ENCODE measurements at places on chromosomes 12 and 14.
A peak's percentile ranks its signal among the peaks of the same experiment; 100 is the strongest.

- DNase-seq: no peak
Observed at GRCh38 chr14:98259881-98260280, 1012.1 kb downstream of the BCL11B start.

- DNase-seq: no peak
Observed at GRCh38 chr12:86837246-86837645, 581.1 kb upstream of the MGAT4C start.

DNA sequence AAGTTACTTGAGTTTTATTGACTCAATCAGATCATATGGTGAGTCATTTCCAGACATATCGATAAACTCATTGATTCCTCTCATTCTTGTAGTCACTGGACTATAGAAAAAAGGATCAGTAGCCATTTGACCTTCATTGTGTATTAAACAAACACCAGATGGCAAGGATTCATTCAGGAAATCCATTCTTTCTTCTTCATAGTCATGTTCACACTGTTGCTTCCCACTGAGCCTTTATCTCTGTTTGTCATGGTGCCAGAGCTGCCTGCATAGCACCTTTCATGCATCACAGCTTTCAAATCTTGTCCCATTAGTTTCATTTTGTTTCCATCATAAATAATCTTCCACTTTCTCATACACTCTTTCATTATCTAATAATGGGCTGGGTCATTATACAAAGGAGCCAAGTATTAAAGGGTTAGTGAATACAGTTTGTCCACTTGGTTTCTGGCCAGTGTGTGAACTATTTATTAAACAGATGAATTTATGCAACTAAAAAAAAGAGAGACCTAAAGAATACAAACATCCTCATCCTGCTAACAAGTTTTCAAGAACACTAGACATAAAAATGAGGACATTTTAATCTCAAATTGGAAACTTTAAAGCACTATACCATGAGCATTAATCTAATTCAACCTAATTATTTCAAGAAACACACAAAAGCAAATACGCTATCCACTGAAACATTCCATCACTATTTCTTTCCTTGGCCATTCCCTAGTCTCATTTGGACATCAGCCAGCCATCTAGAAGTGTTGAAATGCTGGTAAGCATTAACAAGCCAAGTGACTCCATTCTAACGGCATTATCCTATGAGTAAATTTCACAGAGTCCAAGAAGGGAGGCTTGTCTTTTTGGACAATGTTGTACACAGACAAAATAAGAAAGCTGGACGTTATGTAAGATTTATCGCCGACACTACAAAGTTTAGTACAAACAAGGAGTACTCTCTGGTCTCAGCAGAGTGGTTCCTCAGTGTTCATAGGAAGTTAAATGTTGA, 476.5 kb downstream of the FOXG1 start:
- peak; percentile 83 for DNase-seq

DNA sequence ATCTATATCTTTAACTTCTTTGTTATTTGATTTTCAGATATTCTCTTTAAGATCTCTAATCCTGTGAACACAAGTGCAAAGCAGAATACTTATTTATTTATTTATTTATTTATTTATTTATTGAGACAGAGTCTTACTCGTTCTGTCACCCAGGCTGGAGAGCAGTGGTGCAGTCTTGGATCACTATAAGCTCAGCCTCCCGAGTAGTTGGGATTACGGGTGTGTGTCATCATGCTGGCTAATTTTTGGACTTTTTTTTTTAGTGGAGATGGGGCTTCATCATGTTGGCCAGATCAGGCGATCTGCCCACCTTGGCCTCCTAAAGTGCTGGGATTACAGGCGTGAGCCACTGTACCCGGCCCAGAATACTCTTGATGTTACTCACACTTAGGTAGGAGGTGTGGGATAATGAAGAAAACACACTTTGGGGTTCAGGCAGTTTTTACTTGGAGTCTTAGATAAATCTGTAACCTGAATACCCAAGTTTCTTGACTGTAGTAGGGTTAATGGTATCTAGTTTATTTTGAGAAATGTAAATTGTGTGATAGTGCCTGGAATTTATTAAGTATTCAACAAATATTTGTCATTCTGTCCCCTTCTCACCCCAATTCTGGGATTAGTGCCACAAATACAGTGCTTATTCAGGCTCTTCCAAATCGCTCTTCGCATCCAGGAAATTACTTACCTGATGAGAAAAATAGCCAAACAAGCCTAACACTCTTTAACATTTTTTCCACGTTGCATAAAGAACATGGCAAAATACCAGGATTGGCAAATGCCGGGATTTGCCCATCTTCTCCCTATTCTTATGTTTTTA, 33.0 kb downstream of the METAP2 start:
- peak; percentile 7 for DNase-seq

DNA sequence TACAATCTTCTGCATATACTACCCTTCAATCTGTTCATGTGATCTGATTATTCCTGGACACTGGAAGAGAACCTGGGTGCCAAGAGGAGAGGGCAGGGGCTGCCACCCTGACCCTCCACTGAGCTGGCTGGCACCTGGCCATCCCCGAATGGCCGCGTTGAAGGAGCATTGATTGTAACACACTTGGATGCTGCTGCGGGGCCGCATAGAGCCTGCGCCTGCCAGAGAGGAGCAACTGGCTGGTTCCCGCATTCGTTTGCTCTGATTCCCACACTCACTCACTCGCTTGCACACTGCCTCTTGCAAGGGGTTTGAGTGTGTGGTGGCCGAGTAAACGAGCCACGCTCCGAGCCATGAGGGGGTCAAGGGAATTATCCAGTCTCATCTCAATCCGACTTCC, 32.4 kb downstream of the PSEN1 start:
- DNase-seq: no peak

- peak; percentile 5 for DNase-seq
Observed at GRCh38 chr14:36845356-36846012, 183.8 kb downstream of the PAX9 start.

GRCh38 chr12:63382930-63383329, 231.9 kb upstream of the AVPR1A start:
- DNase-seq: no peak

- DNase-seq: no peak
Observed at GRCh38 chr14:33809396-33809981, 141.4 kb downstream of the EGLN3 start.

- DNase-seq: peak; percentile 61
Observed at GRCh38 chr14:105491366-105491973, 424 bp downstream of the TEDC1 start.

- DNase-seq: no peak
Observed at GRCh38 chr12:123764109-123764508, 2.0 kb downstream of the DNAH10 start.

GRCh38 chr12:47164116-47164515, 84.4 kb upstream of the AMIGO2 start:
- DNase-seq: no peak

DNA sequence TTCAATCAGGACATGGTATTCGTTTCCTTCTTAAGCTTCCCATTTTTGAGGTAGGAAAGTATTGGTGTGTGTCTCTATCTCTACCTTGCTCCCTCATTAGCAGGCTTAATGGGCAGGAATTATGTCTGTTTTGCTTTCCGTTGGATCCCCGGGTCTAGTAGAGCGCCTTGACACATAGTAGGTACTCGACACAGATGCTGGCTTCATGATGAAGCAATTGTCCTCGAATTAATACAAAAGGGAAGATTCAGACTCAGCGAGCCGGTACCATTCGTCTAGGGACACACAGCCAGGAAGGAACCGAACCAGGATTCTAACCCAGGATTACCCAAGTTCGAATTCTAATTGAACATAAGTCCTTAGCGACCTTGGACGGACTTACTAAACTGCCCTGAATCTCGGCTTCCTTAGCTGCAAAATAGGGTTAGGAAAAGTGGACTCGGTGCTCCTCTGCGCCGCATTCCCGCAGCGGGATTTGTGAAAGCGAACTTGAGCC, 496 bp upstream of the ISCU start:
- no peak for DNase-seq

DNA sequence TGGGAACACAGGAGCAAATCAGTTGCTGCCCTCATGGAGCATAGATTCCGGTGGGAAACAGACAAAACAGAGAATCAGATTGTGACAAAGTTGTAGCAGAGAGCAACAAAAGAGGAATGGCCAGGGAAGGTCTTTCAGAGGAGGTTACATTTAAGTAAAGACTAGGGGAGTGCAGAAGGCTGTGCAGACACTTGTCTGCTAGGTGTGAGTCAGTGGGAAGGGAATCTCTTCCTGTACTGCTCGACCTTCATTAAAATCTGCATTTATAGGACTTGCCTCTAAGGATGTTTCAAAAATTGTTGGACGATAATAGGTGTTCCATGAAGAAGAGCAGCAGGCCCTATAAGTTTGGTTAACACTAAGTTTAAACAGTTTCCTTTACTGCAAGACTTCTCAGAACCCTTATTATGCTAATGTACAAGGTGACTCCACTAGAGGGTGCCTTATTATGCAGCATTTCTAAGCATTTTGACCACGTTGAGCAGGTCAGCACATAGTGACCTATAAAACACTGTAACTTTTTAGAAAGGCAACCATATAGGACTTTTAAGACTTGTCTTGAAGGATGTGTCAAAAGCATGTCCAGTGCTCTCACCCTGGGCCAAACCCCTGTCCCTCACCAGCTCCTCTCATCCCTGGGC, 91.8 kb upstream of the RIC8B start:
- DNase-seq: no peak

GRCh38 chr12:20865873-20866272, 55.4 kb downstream of the SLCO1B3 start:
- no peak for DNase-seq

Data from fibroblast of skin of right biceps (primary cell).